Activated gamma-delta T cell treated with anti-CD3 and anti-CD28 coated beads, Interleukin-2, amount 50 U/mL, for 16 hours (primary cell): ENCODE measurements at places on chromosomes 2 and 18.

DNA sequence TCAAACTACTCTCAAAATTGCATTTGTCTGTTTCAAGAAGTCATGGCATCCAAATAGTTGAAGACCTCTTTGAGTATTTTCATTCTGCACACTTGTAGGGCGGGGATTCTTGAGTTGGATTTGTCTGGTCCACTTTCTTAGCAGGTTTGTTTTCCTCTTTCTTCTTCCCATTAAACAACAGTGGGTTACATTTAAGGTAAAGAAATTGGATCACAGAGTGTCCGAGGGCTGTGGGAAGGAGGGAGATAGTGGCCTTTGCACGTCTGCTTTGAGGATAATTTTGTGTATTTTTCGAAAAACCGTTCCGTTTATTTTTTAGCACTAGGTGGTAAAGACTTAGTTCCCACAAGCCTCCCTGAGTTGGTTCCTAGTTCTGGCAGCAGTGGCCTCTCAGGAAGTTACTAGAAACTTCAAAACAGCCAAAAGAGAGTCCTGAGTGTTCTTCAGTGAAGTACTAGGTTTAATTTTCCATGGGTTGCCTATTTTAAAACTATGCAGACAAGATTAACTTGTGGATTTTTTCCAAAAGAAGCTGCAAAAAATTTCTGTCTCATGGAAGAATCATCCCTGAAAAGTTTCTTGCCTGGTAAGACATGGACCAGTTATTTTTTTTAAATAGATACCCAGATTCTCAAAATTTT lies 107.9 kb downstream of the CDC42EP3 start:
- no peak for DNase-seq

- DNase-seq, result no peak
These were observed 80.1 kb downstream of the MBP start for GRCh38 chr18:77052297-77052982.

DNA sequence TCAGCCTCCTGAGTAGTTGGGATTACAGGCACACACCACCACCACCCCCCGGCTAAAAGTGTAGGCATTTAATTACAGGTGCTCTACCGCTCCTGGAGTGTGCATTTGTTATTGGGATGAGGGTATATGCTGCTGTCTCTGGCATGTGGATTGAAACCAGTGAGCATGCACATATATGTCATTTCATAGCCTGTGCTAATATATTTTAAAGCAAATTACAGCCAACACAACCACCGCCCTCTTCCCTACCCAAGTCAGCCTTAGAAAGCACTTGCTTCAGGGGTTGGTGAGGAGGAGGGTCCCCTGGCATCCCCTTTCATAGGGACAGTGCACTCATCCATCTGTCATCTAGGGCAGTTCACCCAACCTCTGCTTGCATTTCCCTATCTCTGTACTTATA lies 10.5 kb upstream of the TBC1D8 start:
- DNase-seq, result no peak

DNA sequence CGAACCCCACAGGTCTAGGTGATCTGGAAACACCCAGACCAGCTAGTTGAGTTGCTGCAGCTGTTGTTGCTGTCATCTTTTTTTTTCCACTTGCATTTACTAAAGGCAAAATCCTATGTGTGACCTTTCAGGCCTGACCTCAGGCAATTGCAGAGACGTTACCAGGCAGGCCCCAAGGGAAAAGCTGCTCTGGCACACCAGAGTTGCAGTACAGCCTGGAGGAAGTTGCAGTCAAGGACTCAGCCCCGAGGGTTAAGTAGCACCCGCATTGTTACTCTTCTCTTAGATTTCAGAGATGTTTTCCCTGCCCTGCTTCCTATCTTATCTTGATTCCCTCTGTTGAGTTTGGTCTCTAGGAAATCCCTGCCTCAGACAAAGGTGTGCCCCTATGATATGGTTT lies 45.2 kb upstream of the SMAD2 start:
- no peak for DNase-seq

DNA sequence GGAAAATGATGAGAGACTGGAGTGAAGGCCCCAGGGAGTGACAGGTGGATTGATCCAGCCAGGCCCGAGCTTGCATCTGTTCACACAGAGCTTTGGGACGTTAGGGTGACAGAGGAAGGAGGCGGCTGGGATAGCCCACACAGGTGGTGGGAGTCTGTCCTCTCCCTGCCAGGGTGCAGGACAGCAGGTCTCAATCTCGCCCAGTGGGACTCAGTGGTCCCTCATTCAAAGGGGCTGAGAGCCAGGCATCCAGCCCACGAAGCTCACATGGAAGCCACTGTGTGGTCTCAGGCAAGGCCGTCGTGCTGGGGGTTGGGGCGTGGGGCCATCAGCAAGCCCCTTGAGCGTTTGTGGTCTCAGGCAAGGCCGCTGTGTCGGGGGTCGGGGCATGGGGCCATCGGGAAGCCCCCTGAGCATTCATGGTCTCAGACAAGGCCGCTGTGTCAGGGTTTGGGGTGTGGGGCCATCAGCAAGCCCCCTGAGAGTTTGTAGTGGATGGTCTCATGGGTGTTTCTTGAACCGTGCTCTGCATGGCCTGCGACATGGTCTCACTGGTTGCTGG lies 8.3 kb downstream of the KCNG2 start:
- no peak for DNase-seq

- DNase-seq, result no peak
These were observed 1364.8 kb downstream of the DPP10 start for GRCh38 chr2:115807276-115807675.

GRCh38 chr2:202060218-202060617 lies 12.8 kb upstream of the KIAA2012 start:
- DNase-seq, result no peak

DNA sequence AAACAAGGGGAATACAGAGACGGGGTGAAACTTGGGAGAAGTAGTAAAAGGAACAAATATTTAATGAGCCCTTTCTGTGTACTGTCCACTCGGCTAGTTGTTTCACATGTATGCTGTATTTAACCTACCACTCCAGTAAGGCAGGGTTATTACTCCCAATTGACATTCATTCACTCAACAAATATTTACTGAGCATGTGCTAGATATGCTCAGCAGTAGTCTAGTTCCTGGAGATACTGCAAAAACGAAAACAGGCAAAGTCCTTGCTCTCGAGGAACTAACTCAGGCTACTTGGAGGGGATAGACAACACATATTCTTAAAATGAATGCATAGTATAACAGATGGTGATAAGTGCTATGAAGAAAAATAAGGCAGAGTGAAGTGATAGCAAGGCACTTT lies 207.3 kb downstream of the SS18 start:
- DNase-seq, result no peak

DNA sequence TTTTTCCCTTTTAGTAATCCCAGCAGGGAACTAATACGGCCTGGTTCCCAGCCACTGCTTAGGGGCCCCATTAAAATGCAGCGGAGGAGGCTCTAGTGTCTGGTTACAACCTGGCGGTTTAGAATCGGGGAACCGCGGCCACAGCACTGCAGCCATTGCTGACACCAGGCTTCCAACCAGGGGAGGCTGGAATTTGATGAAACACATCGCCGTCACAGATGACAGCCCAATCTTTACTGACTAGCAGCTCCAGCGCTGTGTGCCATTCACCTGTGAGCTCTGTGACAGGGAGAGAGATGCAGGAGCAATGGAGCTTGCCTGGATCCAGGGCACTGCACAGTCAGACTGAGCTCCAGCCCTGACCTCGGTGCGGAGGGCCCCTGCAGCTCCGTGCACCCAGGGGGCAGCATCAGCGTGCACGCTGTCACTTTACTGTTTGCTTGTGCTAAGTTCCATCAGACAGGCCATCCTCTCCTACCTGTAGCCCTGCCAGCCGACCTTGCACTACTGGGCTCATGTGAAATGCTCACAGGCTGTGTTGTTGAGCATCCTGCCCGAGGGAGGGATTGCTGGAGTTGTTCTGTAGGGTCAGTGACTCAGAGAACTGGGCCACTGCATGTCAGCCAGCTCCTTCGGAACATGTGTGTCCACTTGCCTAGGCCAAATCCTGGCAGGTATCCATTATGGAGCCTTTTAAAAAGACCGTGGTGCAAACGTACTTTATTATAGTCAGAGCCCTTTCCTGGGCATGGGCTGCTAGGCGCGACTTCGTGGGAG lies 203.5 kb downstream of the SEPTIN10 start:
- DNase-seq, result no peak

- DNase-seq, result no peak
These were observed 48.3 kb downstream of the TRIB2 start for GRCh38 chr2:12764849-12765605.

GRCh38 chr18:48643262-48643661 lies 104.4 kb downstream of the CTIF start:
- DNase-seq, result no peak

DNA sequence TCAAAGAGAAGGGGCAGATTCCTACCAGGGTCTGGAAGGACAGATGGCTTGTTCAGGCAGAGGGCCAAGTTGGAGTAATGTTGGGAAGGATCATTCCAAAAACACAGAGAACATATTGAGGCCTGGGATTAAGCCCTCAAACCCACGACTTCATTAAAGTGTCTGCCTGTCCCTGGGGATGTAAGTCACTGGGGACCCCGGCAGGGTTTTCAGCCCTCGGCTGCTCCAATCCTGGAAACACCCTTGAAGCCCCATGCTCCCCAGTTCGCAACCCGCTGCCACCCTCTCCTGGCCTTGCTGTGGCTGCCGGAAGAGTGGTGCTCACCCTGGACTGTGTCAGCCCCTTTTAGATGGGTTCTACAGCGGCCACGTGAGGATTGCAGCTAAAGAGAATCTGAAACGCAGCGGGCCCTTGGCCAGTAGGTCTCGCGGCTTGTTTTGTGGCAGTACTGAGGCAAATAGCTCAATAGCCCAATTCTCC lies 79.9 kb downstream of the EPAS1 start:
- no peak for DNase-seq

- no peak for DNase-seq
These were observed 33.4 kb downstream of the ARHGEF4 start for GRCh38 chr2:130870161-130870485.

GRCh38 chr18:43271593-43272432 lies 5.5 kb downstream of the SYT4 start:
- no peak for DNase-seq

DNA sequence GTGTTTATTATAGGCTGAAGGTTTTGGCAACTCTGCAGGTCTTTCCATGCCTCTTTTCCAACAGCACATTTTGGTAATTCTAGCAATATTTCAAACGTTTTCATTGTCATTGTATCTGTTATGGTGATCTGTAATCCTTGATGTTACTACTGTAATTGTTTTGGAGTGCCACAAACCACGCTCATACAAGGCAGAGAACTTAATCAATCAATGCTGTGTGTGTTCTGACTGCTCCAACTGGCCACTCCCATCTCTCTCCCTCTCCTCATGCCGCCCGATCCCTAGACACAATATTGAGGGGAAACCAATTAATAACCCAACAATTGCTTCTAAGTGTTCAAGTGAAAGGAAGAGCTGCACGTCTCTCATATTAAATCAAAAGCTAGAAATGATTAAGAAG lies 32.9 kb downstream of the HDLBP start:
- no peak for DNase-seq

DNA sequence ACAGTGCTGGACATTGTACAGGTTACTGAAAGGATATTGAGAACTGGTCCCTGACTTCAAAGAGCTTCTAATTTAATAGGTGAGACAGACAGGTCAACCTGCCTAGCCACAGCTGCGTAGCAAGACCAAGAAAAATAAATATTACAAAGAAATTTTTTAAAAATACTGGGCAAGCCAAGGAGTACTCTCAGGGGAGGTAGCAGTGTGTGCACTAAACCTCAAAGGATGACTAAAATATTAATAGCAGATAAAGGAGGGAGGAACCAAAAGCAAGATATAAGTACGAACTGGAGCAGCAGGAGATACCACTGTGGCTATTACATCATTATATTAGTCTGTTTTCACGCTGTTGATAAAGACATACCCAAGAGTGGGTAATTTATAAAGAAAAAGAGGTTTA lies 14.9 kb downstream of the SCG2 start:
- no peak for DNase-seq

- no peak for DNase-seq
These were observed 241.4 kb downstream of the NCKAP5 start for GRCh38 chr2:133326652-133327397.

DNA sequence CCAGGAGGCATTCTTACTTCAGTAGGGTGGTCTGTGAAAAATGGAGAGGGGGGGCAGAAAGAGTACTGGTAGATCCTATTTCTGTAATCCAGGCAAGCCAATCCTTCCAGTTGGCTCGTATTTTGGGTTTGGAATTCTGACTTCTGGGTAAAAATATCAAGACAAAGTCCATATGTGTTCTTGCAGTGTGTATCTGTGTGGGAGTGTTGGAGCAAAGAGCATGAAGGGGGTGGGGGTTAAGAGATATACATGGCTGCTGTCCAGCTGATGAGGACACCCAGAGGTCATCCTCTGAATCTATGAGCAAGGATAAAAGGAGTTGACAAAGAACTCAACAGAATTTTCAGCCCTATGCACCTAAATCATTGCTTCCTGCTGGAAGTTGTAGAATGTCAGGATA lies 375.8 kb upstream of the PIK3C3 start:
- DNase-seq, result no peak

DNA sequence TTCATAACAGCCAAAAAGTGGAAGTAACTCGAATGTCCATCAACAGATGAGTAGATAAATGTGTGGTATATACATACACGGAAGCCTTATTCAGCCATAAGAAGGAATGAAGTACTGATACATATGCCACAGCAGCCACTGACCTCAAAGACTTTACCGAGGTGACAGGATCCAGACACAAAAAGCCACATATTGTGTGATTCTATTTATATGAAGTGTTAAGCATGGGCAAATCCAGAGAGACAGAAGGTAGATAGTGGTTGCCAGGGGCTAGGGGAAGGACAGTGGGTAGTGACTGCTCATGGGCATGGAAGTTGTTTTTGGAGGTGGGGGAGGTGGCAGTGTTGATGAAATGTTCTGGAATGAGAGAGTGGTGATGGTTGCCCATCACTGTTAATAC lies 33.9 kb downstream of the ZAP70 start:
- no peak for DNase-seq

DNA sequence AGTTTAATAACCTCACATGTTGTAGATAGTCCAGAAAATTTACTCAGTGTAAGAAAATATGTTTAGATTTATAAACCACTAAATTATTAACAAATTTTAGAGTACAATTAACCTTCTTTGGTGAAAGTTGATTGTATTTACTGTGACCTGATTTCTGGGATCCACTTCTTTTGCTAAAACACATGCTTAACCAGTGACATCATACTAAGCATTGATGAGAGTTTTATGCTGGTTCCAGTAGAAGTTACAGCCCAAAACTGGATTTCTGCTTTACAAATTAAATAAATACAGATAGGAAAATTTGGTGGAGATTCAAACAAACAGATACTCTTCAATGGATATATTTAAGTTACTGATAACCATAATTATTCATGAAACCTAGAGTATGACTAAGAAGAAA lies 40.9 kb downstream of the RBBP8 start:
- DNase-seq, result no peak

- DNase-seq, result no peak
These were observed 228.6 kb upstream of the STK17B start for GRCh38 chr2:196399722-196400691.
